ENCODE measurements at places on chromosomes 16 and 17. TPM values are rescaled to one million over a fixed set of nuclear protein-coding genes. Genes with fewer than 3 reads are reported as not detected.

Gene NAGS
- 6.4 TPM for total RNA-seq

Gene ZDHHC1
- total RNA-seq, result 18.9 TPM

Gene UBE2G1
- total RNA-seq, result 42.5 TPM

Gene EXOC3L1
- 15.6 TPM for total RNA-seq

Gene MC1R
- 5.3 TPM for total RNA-seq

Gene MPV17L
- total RNA-seq, result 1.4 TPM

Gene CES4A
- total RNA-seq, result 14.8 TPM

Gene TP53TG3C
- not detected for total RNA-seq

Gene TMEM107
- total RNA-seq, result 12.9 TPM

Gene ADORA2B
- 6.2 TPM for total RNA-seq

- no peaks in the 10 kb centered on the region for H3K27me3 ChIP-seq
- H3K27ac ChIP-seq, result no peak overlapping the region
- H3K4me1 ChIP-seq, result no peaks in the 10 kb centered on the region
Measured at GRCh38 chr16:16126896-16127295, 96.4 kb downstream of the ABCC6 start.

GRCh38 chr17:34981538-34982241, 1.4 kb downstream of the LIG3 start:
- peaks cover 11% of the 10 kb centered on the region for H3K36me3 ChIP-seq
- peak overlapping the region; percentile 99 for H3K27ac ChIP-seq
- peak overlapping the region; percentile 77 for H3K4me3 ChIP-seq

GRCh38 chr16:1474082-1474795, 589 bp downstream of the CLCN7 start:
- peaks cover 42% of the 10 kb centered on the region for H3K4me1 ChIP-seq
- peak overlapping the region; percentile 90 for H3K4me3 ChIP-seq
- DNase-seq, result peak; percentile 43

DNA sequence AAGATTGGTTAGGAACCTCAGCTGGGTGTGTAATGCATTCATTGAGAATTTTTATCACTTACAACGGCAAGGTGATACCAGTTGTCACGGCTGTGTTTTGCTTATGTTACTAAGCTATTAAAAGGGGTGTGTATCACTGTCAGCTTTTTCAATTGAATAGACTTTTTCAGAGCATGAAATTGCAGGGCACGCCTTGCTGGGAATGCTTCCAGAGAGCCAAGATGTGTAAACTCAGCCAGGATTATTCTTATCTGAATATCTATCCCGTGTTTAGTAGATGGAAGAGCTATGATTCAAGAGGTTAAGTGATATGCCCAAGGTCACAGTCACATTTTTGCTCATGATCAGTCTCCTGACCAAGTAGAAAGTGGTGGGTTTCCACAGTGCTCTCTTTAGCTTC, 6.6 kb upstream of the TEKT3 start:
- H3K27ac ChIP-seq, result no peak overlapping the region
- H3K4me1 ChIP-seq, result peaks cover 6% of the 10 kb centered on the region
- H3K36me3 ChIP-seq, result no peaks in the 10 kb centered on the region
- no peak for DNase-seq
- no peak overlapping the region for H3K4me3 ChIP-seq

DNA sequence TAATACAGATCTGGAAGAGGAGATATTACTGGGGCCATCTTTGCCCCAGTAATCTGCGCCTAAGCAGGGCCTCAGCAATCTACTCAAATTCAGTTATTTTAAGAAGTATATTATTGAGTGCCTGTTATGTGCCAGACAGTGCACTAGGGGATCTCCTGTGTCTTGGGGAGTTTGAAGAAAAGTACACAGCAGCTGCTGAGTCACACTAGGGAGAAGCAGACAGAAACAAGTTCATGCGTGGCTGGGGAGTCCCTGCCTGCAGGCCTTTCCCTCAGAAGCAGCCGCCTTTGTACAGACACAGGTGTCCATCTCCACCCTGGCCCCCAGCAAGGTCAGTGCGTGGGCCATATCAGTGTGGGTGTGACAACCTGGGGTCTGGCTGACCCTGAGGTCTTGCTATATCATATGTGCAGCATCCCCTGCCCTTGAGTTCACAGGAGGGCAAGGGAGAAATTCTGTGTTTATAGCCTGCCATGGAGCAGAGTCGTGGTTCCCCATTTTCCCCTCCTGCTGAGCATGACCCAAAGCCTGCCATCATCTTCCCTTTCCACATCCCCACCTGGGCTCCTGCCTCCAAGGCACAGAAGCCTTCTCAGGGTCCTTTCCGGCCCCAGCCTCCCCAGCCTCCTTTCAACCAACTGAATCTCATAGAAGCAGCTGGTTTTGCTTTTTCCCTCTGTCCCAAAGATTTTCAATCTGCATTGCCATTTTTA, 229.9 kb upstream of the SDK2 start:
- H3K27ac ChIP-seq, result no peak overlapping the region
- no peak overlapping the region for H3K4me3 ChIP-seq
- DNase-seq, result no peak
- no peaks in the 10 kb centered on the region for H3K27me3 ChIP-seq
- H3K36me3 ChIP-seq, result no peaks in the 10 kb centered on the region

- no peak for DNase-seq
- peaks cover 14% of the 10 kb centered on the region for H3K4me1 ChIP-seq
- no peak overlapping the region for H3K4me3 ChIP-seq
- H3K36me3 ChIP-seq, result no peaks in the 10 kb centered on the region
- H3K27ac ChIP-seq, result no peak overlapping the region
Measured at GRCh38 chr16:66326991-66327513, 39.4 kb upstream of the CDH5 start.

- H3K36me3 ChIP-seq, result no peaks in the 10 kb centered on the region
- DNase-seq, result no peak
- H3K4me3 ChIP-seq, result no peak overlapping the region
- no peaks in the 10 kb centered on the region for H3K27me3 ChIP-seq
- no peak overlapping the region for H3K27ac ChIP-seq
Measured at GRCh38 chr16:77881355-77882030, 93.1 kb downstream of the VAT1L start.

DNA sequence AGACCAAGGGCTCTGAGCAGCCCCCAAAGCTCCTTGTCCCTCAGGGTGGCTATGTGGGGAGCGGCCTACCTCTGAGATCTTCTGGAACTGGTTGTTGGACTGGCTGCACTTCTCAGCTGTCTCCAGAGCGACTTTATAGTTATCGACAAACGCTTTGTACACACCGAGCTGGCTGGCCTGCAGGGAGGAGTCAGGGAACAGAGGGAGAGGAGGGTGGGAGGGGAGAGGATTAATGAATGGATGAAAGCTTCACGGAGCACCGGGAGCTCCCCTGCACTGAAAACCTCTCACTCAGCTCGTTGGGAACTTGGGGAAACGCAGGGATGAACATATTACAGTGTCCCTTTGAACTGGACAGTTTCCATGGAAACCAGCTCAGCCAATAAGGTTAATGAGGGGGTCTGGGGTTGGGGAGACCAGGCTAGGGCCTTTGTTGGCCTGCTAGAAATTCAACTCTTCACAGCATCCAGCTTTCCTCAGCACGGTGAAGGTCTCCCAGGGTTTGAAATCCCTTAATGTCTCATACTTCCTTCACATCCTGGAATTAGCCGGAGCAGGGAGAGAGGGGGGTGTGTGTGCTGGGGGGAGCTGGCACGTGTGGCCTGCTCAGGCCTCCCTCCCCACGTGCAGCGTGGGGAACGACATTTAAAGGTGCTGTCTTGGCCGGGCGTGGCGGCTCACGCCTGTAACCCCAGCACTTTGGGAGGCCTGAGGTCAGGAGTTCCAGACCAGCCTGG, 86.7 kb downstream of the TIMM22 start:
- peak; percentile 35 for DNase-seq
- peaks cover 61% of the 10 kb centered on the region for H3K4me1 ChIP-seq
- H3K27me3 ChIP-seq, result no peaks in the 10 kb centered on the region
- H3K4me3 ChIP-seq, result no peak overlapping the region
- peaks cover 67% of the 10 kb centered on the region for H3K36me3 ChIP-seq

DNA sequence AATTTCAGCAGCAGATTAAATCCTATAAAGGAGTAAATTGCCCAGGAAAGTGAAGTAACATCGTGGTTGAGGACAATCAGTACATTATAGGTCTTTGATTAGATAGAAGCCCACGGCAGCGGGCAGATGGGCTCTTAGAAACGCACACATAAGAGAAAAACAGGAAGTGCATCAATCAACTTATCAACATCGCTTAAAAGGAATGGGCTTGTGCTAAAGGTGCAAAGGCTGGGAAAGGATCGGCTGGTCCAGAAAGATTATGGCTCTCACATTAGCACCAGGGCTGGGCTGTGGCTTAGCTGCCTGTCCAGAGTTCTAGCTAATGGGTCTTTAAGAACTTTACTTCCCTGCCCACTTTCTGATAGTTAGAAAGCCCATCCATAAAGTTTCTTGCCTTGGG, 292.0 kb upstream of the TNRC6C start:
- DNase-seq, result no peak
- no peak overlapping the region for H3K4me3 ChIP-seq
- H3K27me3 ChIP-seq, result no peaks in the 10 kb centered on the region
- H3K4me1 ChIP-seq, result no peaks in the 10 kb centered on the region

DNA sequence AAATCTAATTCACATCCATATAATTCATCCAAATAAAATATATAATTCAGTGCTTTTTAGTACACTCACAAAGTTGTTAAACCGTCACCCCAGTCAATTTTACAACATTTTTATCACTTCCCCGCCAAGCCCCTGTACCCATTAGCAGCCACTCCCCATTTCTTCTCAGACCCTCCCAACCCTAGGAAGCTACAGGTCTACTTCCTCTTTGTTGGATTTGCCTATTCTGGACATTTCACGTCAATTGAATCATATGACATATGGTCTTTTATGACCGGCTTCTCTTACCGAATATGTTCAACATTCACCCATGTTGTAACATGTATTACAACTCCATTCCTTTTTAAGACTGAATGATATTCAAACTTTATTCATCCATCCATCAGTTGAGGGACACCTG, 19.9 kb upstream of the MLKL start:
- no peak for DNase-seq
- H3K27ac ChIP-seq, result no peak overlapping the region
- H3K36me3 ChIP-seq, result no peaks in the 10 kb centered on the region
- H3K4me1 ChIP-seq, result no peaks in the 10 kb centered on the region

GRCh38 chr17:32763855-32764439, 113.0 kb downstream of the MYO1D start:
- DNase-seq, result no peak
- no peaks in the 10 kb centered on the region for H3K27me3 ChIP-seq
- H3K36me3 ChIP-seq, result peaks cover 42% of the 10 kb centered on the region
- H3K4me3 ChIP-seq, result no peak overlapping the region
- no peak overlapping the region for H3K27ac ChIP-seq

- no peak overlapping the region for H3K4me3 ChIP-seq
- H3K36me3 ChIP-seq, result no peaks in the 10 kb centered on the region
- no peaks in the 10 kb centered on the region for H3K27me3 ChIP-seq
- DNase-seq, result no peak
- no peaks in the 10 kb centered on the region for H3K4me1 ChIP-seq
Measured at GRCh38 chr16:72705801-72706200, 342.1 kb downstream of the ZFHX3 start.

DNA sequence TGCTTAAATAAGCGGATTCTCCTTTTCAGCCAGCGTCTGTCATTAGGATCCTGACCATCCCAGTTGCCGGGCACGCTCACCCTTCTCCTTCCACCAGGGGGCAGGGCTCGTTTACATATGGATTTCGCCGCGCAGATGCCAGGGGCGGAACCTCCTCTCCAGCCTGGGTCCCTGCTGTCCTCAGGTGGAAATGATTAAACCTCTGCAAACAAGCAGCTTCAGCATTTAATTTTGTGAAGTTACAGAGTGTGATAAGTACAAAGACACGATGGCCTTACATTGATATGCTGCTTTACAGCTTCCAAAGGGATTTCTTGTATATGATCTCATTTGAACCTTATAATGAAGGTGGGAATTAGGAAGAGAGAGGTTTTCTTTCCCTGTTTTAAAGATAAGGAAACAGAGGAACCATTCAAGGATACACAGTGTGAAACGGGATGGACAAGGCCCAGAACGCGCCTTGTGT, 3.9 kb upstream of the KRT28 start:
- H3K27ac ChIP-seq, result no peak overlapping the region
- DNase-seq, result peak; percentile 86
- peaks cover 35% of the 10 kb centered on the region for H3K27me3 ChIP-seq
- no peaks in the 10 kb centered on the region for H3K36me3 ChIP-seq

Measured in lower lobe of right lung (tissue), 2 donors.